ENCODE measurements at places on chromosomes 16 and 17. TPM values are rescaled to one million over a fixed set of nuclear protein-coding genes. Genes with fewer than 3 reads are reported as not detected.

C16orf78 gene
- total RNA-seq, result not detected

GAST gene
- total RNA-seq, result not detected

TK1 gene
- 315 TPM for total RNA-seq

PLLP gene
- 3.1 TPM for total RNA-seq

KANSL1 gene
- total RNA-seq, result 77.5 TPM

DHRS13 gene
- total RNA-seq, result 13.5 TPM

TSPAN10 gene
- total RNA-seq, result 2.3 TPM

CA7 gene
- total RNA-seq, result not detected

CFAP97D1 gene
- total RNA-seq, result 0.15 TPM

SLC13A2 gene
- total RNA-seq, result not detected

IL34 gene
- total RNA-seq, result not detected

TMEM204 gene
- total RNA-seq, result 0.22 TPM

GNAO1 gene
- 0.12 TPM for total RNA-seq

LDAF1 gene
- total RNA-seq, result 30.0 TPM

TEX2 gene
- total RNA-seq, result 24.6 TPM

All from HCT116 (cell line).